ENCODE measurements at places on chromosomes 7 and 10.

DNA sequence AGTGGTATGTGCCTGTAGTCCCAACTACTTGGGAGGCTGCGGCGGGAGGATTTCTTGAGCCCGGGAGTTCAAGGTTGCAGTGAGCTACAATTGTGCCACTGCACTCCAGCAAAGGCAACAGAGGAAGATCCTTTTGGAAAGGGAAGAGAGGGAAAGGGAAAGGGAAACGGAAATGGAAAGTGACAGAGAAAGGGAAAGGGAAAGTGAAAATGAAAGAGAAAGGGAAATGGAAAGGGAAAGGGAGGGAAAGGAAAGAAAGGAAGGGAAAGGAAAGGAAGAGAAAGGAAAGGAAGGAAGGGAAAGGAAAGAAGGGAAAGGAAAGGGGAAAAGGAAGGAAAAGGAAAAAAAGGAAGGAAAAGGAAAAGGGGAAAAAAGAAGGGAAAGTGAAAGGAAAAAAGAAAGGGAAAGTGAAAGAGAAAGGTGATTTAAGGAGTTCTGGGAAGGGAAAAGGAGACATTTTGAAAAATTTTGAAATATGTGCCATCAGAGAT, 2.3 kb upstream of the ZC3HAV1 start:
- no peak for DNase-seq

GRCh38 chr7:141218941-141219340, 145.1 kb downstream of the TMEM178B start:
- DNase-seq, result no peak

GRCh38 chr7:17152721-17153120, 145.7 kb upstream of the AHR start:
- DNase-seq, result no peak

- DNase-seq, result no peak
Measured at GRCh38 chr7:122430710-122431109, 126.2 kb upstream of the FEZF1 start.

- DNase-seq, result no peak
Measured at GRCh38 chr7:84792231-84792893, 394.5 kb downstream of the SEMA3D start.

DNA sequence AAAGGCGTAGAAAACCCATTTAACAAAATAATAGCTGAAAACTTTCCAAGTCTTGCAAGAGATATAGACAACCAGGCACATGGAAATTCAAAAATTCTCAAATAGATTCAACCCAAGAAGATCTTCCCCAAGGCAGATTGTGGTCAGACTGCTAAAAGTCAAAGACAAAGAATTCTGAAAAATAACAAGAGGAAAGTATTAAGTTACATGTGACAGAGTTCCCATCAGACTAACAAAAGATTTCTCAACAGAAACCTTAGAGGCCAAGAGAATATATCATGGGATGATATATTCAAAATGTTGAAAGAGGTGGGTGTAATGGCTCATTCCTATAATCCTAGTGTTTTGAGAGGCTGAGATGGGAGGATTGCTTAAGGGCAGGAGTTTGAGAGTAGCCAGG, 59.8 kb downstream of the TMEM178B start:
- DNase-seq, result no peak

DNA sequence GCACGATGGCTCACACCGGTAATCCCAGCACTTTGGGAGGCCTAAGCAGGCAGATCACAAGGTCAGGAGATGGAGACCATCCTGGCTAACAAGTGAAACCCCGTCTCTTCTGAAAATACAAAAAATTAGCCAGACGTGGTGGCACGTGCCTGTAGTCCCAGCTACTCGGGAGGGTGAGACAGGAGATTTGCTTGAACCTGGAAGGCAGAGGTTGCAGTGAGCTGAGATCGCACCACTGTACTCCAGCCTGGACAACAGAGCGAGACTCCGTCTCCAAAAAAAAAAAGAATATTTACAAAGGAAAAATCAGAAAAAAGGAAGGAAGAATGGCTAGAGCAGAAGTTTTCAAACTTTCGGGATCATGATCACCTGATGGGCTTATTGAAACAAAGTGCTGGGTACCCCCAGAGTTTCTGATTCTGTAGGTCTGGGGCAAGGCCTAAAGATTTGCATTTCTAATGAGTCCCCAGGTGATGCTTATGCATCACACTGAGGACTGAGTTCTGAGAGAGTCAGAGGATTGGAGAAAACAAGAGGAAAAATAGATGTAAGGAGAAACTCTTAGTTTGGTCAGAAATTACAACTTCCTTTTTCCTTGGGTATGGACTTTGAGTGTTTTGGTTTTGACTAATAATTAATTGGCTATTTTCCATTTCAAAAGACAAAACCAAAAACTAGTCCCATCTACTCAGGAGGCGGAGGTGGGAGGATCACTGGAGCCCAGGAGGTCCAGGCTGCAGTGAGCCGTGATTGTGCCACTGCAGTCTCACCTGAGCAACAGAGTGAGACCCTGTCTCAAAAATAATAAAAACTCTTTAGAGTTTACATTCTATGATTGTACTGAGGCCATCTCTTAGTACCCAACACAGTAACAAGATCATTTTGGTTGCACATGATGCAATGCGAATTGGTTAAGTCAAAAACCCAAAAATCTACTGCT, 14.4 kb downstream of the MARCHF5 start:
- no peak for DNase-seq

DNA sequence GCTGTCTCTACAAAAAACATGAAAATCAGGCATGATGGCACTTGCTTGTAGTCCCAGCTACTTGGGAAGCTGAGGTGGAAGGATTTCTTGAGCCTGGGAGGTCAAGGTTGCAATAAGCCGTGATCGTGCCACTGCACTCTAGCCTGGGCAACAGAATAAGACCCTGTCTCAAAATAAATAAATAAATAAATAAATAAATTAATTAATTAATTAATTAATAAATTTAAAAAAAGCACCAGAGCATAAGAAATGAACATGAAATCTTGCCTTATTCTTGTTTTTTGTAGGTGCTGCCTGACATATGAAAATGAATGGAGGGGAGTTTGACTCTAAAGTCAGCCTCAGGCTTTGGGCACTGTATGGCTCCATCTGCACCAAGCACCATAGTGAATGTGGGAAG, 69.9 kb downstream of the GATA3 start:
- DNase-seq, result no peak

GRCh38 chr7:116730097-116731022, 58.4 kb downstream of the MET start:
- no peak for DNase-seq

DNA sequence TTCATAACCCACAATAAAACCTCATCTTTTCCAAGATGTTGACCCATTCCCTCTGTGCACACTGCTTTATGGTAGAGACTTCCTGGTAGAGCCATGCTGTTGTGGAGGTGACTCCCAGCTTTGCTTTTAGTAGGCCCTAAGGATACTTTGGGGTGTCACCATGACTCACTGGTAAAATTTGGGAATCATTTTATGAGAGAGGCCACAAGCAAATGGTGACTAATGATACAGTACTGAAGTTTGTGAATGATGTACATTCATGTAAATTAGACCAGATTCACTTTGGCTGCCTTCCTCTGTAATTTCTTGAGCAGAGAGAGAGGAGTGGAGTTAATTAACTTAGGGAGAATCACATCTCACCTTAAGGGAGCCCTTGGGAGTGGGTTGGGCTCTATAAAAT, 686.5 kb downstream of the LRMDA start:
- DNase-seq, result no peak

GRCh38 chr10:17375936-17376584, 78.3 kb downstream of the ST8SIA6 start:
- no peak for DNase-seq

GRCh38 chr10:100479037-100479436, 16.2 kb downstream of the WNT8B start:
- DNase-seq, result no peak

GRCh38 chr10:70683940-70684339, 11.6 kb downstream of the ADAMTS14 start:
- DNase-seq, result no peak

DNA sequence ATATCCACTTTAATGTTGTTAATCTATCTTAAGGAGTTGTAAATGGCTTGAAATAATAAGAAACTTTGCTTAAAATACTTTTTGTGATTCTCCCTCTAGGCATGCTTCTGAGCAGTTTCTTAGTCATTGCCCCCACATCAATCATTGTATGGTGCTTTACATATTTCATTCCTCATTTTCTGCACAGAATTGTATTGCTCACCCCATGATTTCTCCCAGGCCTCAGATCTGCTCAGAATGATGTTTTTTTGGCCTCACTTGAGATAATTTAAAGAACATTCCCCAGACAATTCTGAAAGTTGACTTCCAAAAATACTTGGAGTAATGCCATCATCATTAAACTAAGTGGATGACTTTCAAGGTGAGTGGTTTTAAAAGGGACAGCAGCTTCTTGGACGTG, 82.1 kb upstream of the PRPS1L1 start:
- no peak for DNase-seq

- DNase-seq, result no peak
Measured at GRCh38 chr10:14836208-14836607, 1.6 kb downstream of the CDNF start.

- DNase-seq, result no peak
Measured at GRCh38 chr10:50322077-50322476, 70.8 kb upstream of the ASAH2 start.

- DNase-seq, result no peak
Measured at GRCh38 chr10:26780106-26780792, 80.5 kb downstream of the ABI1 start.

- no peak for DNase-seq
Measured at GRCh38 chr7:7190142-7190541, 7.8 kb downstream of the C1GALT1 start.

DNA sequence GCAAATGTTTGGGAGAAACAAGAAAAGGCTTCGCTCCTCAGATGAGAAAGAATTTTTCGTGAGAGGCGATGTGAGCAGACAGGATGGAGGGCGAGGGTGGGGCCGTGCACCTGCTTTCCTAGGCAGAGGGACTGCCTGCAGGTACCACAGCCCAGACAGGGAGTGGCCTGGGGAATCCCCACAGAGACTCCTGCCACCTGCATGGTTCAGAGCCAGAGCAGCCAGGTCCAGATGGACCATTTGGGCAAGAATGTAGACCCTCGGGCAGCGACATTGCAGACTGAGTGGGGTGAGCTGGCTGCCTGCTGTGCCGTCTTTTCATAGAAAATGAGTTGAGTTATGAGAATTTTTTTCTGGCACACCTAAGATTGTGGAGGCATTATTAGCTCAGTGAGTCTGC, 216.8 kb downstream of the SNX10 start:
- no peak for DNase-seq

- DNase-seq, result no peak
Measured at GRCh38 chr7:117083648-117084047, 130.3 kb downstream of the ST7 start.

- no peak for DNase-seq
Measured at GRCh38 chr10:103762916-103763315, 92.5 kb downstream of the SH3PXD2A start.

DNA sequence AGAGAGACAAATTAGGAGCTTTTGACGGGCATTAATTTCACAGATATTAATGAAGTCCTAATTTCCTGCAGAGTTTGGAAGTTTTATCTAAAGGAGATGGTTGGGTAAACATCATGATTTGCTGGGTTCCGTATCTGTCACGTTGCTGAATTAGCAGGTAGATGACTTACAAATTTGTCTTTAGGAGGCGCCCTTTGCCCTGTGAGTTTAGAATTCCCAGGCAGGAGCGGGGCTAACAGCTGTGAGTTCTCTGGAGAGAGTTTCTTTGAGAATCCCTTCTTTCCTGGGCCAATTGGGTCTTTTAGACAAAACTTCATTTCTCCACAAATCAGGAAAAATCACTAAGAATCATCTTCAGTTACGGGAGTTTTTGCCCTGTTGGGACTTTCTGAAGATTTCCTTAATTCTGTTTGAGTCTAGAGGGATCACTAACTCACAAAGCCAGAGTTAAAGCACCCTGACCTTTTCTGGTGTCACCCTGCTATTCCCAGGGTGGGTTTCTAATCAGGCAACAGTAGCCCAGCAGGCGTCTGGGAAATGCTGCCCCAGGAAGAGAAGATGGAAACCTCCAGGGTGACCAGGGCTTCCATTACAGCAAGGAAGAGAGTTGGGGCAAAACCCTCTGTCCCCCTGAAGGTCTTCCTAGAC, 63.7 kb downstream of the PRKCQ start:
- DNase-seq, result no peak

GRCh38 chr7:27303026-27303425, 60.4 kb downstream of the EVX1 start:
- no peak for DNase-seq

- no peak for DNase-seq
Measured at GRCh38 chr10:126640401-126640800, 30.1 kb downstream of the C10orf90 start.

DNA sequence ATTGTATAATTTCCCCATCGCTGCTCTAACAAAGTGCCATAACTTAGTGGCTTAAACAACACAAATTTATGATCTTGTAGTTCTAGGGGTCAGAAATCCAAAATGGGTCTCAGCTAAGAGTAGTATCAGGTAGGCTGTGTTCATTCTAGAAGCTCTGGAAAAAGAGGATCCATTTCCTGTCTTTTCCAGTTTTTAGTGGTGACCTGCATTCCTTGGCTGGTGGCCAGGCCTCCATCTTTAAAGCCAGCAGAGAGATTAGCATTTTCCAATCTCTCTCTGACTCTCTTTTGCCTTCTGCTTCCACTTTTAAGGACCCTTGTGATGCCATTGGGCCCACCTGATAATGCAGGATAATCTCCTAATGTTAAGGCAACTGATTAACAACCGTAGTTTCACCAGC, 41.0 kb upstream of the C10orf120 start:
- DNase-seq, result no peak

DNA sequence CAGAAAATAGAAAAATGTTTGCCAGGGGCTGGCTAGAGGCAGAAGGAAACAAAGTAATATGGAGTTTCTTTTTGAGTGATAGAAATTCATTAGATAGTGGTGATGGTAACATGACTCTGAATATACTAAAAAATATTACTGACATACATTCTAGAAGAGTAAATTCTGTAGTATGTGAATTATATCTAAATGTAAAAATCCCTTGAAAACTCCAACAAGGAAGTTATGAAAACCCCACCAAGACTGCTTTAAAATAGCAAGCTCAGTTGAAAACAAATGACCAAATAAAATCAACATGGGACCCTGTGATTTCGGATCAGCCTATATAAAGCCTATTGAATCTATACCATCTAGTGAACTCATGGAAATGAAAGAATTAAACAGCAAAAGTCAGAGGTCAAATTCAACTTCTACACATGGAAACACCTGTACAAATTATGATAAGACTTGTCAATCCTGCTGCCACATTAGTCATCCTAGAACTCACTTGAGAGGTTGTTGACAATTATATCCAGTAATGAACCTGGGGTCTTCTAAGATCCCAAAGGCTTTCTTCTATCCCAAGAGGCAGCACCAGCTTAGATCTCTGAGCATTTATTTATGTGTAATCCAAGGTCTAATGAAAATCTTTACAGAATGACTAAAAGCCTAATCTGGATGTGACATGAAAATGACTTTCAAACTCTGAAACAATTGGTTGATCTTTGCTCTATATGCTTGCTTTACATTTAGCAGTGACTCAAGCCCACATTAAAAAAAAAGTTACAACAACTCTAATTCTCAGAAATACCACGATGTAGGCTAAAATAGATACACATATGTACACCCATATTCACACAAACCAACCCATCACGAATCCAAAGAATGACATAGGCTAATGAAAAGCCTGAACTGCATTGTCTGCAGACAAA, 59.3 kb downstream of the OSBPL3 start:
- no peak for DNase-seq

GRCh38 chr10:126723226-126723625, 52.7 kb upstream of the C10orf90 start:
- DNase-seq, result no peak

GRCh38 chr10:120336911-120337540, 120.0 kb upstream of the PLPP4 start:
- DNase-seq, result no peak

All from AG04450 (cell line).